Activated CD4-positive, alpha-beta T cell treated with anti-CD3 and anti-CD28 coated beads for 36 hours (primary cell): ENCODE measurements at places on chromosomes 11 and 22. TPM values are rescaled to one million over a fixed set of nuclear protein-coding genes. Genes with fewer than 3 reads are reported as not detected.
A peak's percentile ranks its signal among the peaks of the same experiment; 100 is the strongest.

GRCh38 chr11:66818231-66818955 lies 24.8 kb upstream of the RCE1 start:
- DNase-seq: no peak

GRCh38 chr11:3665336-3666022 lies 5.7 kb downstream of the CHRNA10 start:
- no peak for DNase-seq

OR52E8 gene
- not detected for total RNA-seq

DNA sequence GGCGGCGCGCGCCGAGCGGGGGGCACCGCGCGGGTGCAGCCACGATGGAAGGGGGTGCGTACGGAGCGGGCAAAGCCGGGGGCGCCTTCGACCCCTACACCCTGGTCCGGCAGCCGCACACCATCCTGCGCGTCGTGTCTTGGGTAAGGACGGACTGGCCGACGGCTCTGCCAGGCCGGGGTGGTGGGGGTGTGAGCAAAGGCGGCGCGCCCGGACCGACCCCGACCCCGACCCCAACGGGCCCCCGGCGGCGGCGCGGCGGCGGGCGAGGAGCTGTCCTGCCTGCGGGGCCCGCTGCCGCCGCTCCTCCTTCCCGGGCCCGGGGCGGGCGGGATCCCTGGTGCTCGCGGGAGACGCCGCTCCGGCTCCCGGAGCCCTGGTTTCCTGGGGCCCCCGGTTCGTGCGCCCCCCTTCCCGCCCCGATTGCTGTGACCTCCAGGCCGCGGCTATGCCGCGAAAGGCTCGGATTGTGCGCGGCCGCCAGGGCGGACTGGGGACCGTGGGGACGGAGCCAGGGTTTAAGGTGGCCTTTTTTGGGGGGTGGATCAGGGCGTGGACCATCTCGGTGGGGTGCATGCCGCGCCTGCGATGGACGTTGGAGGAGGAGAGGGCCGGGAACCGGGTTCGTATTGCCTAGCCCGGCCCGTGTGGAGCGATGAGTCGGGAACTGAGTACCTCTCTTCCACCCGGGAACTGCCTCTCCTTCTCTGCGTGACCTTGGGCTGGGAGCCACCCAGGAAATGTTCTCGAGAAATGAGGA lies at the start of gene SYNGR1:
Gene SYNGR1 (plus strand): TSS at position 25 of the 760 bp plus-strand sequence. CDS start 20 bp downstream, at position 45.
- DNase-seq: peak; percentile 14

- DNase-seq: no peak
Measured at GRCh38 chr11:16223558-16223957, 132.8 kb downstream of the SOX6 start.

DNA sequence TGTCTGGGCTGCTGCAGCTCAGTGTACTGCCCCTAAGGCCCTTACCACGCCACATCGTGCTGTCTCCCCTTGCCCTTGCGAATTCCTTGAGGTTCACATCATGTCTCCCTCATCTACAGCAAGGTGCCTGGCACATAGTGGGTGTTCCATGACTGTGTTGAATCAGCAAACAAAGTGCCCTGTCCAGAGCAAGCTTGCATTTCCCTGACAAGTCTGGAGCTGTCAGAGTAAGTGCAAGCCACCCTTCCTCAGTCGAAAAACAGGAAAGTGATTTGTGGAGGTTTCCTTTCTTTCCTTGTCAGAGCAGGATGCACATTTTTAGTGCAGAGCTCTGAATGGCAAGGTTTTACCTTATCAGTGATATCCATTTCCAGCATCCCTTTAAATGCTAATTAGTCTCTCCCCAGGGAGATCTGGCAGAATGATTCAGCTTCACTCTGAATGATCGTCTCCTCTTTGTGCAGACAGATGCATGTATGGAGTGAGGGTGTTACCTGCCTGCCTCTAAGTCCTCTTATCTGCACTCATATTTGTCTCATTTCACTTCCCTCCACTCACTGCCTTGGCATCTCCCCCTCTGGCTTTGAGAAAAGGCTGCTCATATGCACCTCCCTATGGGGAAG lies 331.2 kb downstream of the TMEM135 start:
- no peak for DNase-seq

A4GALT gene
- total RNA-seq: not detected

IRAG1 gene
- not detected for total RNA-seq

DNA sequence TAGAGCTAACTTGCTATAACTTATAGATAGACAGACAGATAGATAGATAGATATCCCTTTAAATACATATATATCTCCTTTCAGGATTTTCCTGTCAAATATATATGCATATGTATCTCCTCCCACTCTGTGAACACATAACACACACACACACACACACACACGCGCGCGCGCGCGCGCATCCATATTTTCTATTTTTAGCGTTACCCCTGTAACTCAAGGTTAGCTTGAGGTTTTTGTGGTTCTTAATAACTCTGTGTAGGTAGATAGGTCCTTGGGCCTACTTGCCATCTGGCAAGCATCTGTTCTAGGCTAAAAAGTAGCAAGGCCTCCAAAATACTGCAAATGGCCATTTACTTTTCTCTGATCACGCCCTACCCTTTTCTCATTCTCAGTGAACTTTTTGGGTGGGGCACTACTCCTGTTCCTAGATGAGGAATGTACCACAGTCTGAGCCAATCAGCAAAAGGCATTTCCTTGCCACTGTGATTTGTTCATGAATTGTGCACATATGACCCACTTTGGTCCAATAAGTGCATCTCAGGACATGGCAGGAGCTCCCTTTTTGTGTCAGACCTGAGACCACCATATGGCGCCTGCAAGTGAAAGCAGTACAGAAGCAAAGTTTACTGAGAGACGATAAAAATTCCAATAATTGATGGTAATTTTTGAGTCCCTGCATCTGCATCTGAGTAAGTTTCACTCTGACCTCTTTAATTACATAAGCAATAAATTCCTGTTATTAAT lies 740.5 kb upstream of the API5 start:
- no peak for DNase-seq

CASP5 gene
- not detected for total RNA-seq

KAT5 gene
- total RNA-seq: 56.5 TPM

GRCh38 chr11:57560146-57560545 lies 7.3 kb downstream of the UBE2L6 start:
- DNase-seq: no peak

XKR3 gene
- not detected for total RNA-seq

SCGB1C1 gene
- not detected for total RNA-seq

DNA sequence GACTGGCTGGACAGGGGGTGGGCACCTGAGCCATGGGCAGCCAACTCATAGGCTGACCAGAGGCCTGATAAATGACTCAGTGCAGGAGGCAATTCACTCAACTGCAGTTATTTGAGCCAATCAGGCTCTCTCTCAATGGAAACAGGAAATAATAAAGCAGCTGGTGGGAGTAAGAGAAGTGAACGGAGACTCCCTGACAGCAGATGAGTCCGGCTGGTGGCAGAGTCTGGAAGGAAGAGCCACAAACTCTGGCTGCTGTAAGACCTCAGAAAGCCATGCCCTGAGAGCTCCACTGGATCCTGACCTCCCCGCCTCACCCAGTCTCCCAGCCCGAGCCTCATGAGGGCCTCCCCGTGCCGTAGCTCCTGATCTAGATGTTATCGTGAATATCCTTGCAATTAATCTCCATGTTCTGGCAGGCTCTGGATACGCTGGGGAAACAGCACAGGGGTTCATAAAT lies 69.8 kb downstream of the TRIM29 start:
- no peak for DNase-seq

GRCh38 chr11:35030716-35031213 lies 108.2 kb upstream of the CD44 start:
- DNase-seq: peak; percentile 67

MYBPC3 gene
- total RNA-seq: not detected

- DNase-seq: peak; percentile 80
Measured at GRCh38 chr11:62340269-62340901, 3.1 kb downstream of the ASRGL1 start.
